ENCODE measurements at places on chromosomes 4 and X. TPM values are rescaled to one million over a fixed set of nuclear protein-coding genes. Genes with fewer than 3 reads are reported as not detected.

- no peak for DNase-seq
These were observed 88.6 kb upstream of the PTCHD1 start for GRCh38 chrX:23246001-23246400.

The ADH7 gene
- total RNA-seq: not detected

The CORIN gene
- total RNA-seq: 7.7 TPM

The NR0B1 gene
- total RNA-seq: 38.5 TPM

Measured in prostate gland (tissue), 2 donors.